ENCODE measurements at places on chromosomes 11 and 22. TPM values are rescaled to one million over a fixed set of nuclear protein-coding genes. Genes with fewer than 3 reads are reported as not detected.

Gene FIBIN
- total RNA-seq, result not detected

- DNase-seq, result no peak
These were observed 250.3 kb downstream of the TBC1D22A start for GRCh38 chr22:47012589-47013370.

Gene GRM5
- total RNA-seq, result 9.2 TPM

- no peak for DNase-seq
These were observed 27.7 kb upstream of the ARFGAP3 start for GRCh38 chr22:42884616-42885375.

DNA sequence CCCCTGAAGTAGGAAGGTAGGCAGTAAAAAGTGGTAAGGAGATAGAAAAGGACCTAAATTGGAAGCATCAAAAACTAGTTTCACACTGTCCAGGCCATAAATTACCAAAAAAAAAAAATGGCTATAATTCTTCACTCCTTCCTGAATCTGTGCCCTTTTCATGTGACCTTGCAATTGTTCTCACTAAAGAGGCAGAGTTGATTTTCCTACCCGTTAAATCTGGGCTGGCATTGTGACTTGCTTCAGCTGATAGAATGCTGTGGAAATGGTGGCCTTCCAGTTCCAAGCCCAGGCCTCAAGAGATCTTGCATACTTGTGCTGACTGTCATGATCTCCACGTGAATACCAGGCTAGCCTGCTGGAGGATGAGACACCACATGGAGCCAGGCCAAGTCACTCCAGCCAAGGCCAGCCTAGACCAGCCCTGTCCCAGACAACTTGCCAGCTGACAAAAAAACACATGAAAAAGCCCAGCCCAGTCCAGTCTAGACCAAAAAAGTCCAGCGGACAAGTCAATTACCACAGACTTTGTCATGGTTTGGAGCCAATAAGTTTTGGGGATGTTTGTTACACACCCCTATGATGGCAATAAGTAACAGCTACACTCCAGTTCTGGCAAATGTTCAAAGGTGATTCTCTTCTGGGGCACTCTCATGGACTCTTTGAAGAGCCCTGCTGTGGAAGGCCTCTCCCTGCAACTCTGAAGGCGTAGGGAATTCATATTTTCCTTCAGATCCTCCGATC, 51.4 kb upstream of the NUP50 start:
- DNase-seq, result no peak

Gene DERL3
- total RNA-seq, result 3.7 TPM

- DNase-seq, result no peak
These were observed 119.0 kb downstream of the CSTPP1 start for GRCh38 chr11:47055534-47055933.

Gene SCN3B
- 0.10 TPM for total RNA-seq

- DNase-seq, result no peak
These were observed 79.1 kb upstream of the LINC01488 start for GRCh38 chr11:69402251-69402887.

Gene MS4A6E
- not detected for total RNA-seq

Gene PKDREJ
- not detected for total RNA-seq

Gene PRR5
- 12.5 TPM for total RNA-seq

Gene ACTN3
- not detected for total RNA-seq

- peak; percentile 21 for DNase-seq
These were observed 45.1 kb upstream of the TSPAN18 start for GRCh38 chr11:44681698-44682097.

Gene AP2A2
- 92.9 TPM for total RNA-seq

DNA sequence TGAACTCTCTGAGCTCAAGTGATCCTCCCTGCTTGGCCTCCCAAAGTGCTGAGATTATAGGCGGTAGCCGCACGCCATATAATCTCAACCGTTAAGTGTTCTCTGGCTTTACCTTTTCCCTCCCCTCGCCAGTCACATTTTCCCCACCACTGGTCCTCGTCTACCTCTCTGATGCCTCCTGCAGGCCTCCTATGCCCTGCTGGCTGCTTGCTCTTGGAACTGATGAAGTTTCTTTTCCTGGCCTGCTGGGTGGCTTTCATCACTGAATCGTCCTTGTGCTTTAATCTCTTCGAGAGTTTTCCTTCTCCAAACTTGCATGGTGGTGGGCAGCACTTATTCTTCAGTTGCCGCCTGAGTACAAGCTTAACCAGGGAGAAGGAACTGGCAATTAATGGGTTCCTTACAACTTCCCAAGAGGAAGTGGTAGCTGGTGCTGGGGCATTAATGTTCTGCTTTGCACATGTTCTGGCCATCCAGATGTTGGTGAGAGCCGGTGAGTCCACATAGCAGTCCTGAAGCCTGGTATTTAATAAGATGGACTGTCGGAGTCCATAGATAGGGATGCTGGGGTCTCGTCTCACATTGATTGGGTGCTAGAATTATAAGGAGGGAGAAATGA, 1.3 kb downstream of the C22orf31 start:
- DNase-seq, result no peak

Gene CRYBB2
- total RNA-seq, result not detected

GRCh38 chr22:24086310-24086709, 75.2 kb downstream of the CABIN1 start:
- no peak for DNase-seq

DNA sequence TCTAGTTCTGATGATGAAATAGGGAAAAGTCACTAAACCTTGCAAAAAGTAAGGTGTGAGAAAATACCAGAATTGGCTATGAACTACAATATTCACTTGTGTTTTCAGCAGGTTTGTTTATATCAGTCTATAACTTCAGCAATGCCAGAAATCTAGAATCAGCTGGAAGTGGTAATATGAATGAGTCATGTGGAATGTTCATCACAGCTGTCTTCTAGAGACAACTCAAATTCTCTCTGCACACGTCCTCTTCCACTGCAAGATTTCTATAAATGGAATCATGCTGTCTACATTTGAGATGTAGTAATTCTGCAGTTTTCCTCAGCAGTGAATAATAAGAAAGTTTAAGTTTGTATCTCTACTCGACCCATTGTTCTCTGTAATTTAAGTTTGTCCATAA, 89.9 kb downstream of the OR4A15 start:
- DNase-seq, result no peak

DNA sequence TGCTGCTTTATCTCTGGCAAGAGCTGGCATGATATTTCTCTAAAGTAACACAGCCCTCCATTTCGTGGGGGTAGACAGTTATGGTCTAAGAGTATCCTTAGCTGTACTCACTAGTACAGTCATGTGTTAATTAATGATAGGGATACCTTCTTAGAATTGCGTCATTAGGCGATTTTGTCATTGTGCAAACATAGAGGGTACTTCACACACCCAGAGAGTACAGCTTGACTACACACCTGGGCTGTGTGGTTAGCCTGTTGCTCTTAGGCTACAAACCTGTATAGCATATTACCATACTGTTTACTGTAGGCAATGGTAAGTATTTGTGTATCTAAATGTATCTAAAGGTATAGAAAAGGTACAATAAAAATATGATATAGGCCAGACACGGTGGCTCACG, 17.0 kb downstream of the XRCC6 start:
- peak; percentile 14 for DNase-seq

All from Calu3 (cell line).